Thoracic aorta (tissue), 2 donors: ENCODE measurements at places on chromosomes 6 and 20.

DNA sequence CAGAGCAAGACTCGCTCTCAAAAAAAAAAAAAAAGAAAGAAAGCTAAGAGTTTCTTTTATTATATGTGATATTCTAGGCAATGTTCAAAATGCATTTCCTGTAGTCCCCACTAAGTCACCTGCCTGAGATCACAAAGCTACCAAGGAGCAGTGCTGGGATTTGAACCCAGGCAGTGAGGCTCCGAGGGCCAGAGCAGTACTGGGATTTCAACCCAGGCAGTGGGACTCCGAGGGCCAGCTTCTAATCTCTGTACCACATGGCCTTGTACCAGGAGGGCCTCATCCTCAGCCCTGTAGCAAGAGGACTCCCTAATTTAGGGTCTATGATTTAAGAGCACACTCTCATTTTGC lies 39.7 kb downstream of the ZMYND8 start:
- no peak for DNase-seq

- no peak for DNase-seq
Measured at GRCh38 chr6:71396410-71396801, 107.8 kb downstream of the OGFRL1 start.

DNA sequence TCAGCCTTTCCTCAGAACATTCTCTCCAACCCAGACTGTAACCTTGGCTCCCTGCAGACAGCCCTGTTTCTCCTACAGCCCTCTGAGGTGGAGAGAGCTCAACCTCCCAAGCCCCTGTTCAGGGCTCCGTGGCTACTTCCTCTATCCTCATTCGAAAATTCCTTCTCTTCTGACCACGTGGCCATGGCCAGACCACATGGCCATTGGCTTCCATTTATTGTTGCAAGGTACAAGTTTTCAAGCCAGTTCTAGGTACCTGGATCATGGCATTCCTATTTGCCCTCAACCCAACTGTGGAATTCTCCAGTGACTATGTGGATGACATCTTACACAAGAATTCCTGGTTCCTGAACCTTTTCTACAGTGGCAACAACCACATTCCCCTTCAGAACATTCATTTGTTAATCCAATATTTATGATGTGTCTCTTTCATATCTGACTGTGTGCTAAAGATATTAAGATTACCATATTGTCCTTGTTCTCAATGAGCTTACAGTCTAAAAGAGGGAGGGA lies 161.9 kb downstream of the GMPR start:
- no peak for DNase-seq

GRCh38 chr20:50558483-50558925 lies 48.3 kb downstream of the PTPN1 start:
- DNase-seq: no peak

- DNase-seq: no peak
Measured at GRCh38 chr6:35552285-35552917, 39.7 kb upstream of the TULP1 start.

DNA sequence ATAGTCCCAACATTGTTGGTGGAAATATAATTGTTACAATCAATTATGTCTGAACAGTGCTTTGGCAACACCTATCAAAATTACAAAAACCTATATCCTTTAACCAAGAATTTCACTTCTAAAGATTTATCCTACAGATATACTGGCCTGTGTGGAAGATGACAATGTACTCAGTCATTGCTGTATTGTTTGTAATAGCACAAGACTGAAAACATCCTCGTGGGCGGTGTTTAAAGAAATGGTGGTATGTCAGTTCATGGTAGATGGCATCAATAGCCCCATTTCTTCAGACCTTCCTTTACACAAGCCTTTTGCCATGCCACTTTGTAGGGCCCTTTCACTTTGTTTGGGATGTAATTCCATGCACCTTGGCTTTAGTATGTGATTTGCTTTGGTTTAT lies 9.8 kb upstream of the TPBG start:
- no peak for DNase-seq

- DNase-seq: no peak
Measured at GRCh38 chr20:5885866-5886265, 64.5 kb downstream of the TRMT6 start.

GRCh38 chr6:19796452-19796851 lies 40.7 kb upstream of the ID4 start:
- no peak for DNase-seq

DNA sequence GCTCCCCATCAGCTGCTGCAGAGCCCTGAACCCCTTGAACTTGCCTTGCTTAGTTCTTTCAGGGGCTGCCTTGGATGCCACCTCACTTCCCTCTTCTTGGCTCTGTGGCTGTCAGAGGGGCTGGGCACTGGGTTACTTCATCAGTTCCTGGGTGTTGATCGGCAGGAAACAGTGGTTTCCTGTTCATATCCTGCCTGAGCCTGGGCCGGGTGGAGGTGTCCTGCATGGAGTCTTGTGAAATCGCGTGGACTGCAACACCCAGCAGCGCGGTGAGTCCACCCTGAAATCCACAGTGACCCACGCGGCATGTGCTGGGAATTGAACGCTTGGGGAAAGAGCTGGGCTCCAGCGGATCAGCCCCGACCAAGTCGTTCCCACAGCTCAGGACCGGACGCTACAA lies 97.5 kb downstream of the CDH26 start:
- no peak for DNase-seq

- DNase-seq: no peak
Measured at GRCh38 chr6:170271771-170272314, 19.0 kb downstream of the DLL1 start.

- peak; percentile 82 for DNase-seq
Measured at GRCh38 chr6:148746363-148747144, at the start of gene UST. Gene UST, plus strand, starts transcription at chr6:148747030. Its CDS starts 401 bp downstream, at chr6:148747431.

- DNase-seq: no peak
Measured at GRCh38 chr20:52035977-52036376, 155.6 kb downstream of the ZFP64 start.

DNA sequence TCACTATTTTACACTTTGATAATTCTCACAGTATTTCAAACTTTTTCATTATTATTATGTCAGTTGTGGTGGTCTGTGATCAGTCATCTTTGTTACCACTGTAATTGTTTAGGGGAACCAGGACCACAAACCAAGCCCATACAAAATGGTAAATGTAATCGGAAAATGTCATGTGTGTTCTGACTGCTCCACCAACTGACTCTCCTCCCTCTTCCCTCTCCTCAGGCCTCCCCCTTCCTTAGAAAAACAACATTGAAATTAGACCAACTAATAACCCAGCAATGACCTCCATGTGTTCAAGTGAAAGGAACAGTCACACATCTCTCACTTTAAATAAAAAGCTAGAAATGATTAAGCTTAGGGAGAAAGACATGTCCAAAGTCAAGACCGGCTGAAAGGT lies 63.8 kb downstream of the GMDS start:
- no peak for DNase-seq

- no peak for DNase-seq
Measured at GRCh38 chr6:75201021-75201420, 4.8 kb downstream of the COL12A1 start.

GRCh38 chr20:11845340-11845739 lies 72.4 kb upstream of the BTBD3 start:
- no peak for DNase-seq

GRCh38 chr6:156904176-156904967 lies 127.2 kb downstream of the ARID1B start:
- DNase-seq: no peak

- no peak for DNase-seq
Measured at GRCh38 chr6:45974596-45974995, 41.1 kb downstream of the CLIC5 start.

DNA sequence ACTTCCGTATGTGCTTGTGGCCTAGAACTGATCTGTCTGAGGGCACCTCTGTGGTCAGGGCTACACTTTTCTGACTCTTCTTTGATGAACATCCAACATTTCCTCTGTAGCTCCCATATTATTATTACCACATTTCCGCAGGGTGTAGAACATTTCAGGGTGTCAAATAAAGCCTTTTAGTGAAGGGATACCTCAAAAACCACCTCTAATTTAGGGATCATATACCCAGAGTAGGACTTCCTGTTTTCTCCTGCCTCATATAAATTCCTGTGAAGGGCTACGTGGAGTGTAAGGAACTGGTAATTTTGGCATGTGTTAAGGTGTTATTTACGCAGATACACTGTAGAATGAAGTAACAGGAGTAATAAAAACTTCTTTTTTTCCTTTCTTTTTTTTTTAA lies 5.5 kb upstream of the MUC22 start:
- no peak for DNase-seq

GRCh38 chr6:132043148-132043547 lies 92.0 kb upstream of the CCN2 start:
- no peak for DNase-seq

DNA sequence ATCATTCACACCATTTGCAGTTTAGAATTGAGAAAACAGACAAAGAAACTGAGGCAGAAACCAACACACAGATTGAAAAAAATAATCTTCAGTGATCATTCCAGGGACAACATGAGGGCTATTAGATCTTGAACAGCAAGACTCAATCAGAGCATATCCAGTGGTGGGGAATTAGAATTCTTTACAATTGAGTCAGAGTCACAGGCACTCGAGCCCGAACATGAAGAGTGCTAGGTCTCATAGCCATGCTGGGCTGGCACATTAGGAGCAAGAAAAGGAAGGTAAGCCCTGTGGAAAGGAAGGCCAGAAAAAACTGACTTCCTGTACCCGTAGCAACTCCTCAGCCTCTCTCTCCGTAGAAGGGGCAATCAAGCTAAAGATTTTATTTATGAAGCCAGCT lies 419.9 kb downstream of the HAO1 start:
- no peak for DNase-seq

- DNase-seq: no peak
Measured at GRCh38 chr20:24989162-24989561, 3.4 kb downstream of the APMAP start.

GRCh38 chr6:158149641-158150040 lies 18.4 kb downstream of the SERAC1 start:
- no peak for DNase-seq

- DNase-seq: no peak
Measured at GRCh38 chr6:27078734-27079357, 168.7 kb upstream of the PRSS16 start.

GRCh38 chr6:10403385-10404106 lies 11.3 kb downstream of the TFAP2A start:
- DNase-seq: no peak

- DNase-seq: no peak
Measured at GRCh38 chr6:45626087-45626891, 248.6 kb upstream of the SUPT3H start.

- no peak for DNase-seq
Measured at GRCh38 chr6:21109391-21110178, 484.0 kb upstream of the SOX4 start.

DNA sequence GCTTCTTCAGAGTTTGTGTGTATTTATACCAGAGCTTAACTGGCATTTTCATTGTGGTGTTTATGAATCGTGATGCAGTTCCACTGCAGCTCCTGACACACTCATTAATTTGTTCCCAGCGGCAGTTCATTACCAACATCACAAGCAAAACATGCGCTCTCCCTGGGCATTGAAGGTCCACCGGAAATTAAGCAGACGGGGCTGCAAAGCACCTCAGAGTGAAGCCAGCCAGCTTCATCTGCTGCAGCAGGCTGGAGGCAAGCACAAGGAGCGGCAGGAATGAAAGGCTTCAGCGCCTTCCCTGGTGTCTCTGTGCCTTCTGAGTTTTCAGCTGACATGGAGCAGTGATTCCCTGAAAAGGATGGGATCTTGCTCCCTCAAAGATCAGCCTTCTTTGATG lies 246.0 kb upstream of the SPTLC3 start:
- no peak for DNase-seq

- DNase-seq: no peak
Measured at GRCh38 chr20:10236540-10237533, 18.2 kb downstream of the SNAP25 start.

DNA sequence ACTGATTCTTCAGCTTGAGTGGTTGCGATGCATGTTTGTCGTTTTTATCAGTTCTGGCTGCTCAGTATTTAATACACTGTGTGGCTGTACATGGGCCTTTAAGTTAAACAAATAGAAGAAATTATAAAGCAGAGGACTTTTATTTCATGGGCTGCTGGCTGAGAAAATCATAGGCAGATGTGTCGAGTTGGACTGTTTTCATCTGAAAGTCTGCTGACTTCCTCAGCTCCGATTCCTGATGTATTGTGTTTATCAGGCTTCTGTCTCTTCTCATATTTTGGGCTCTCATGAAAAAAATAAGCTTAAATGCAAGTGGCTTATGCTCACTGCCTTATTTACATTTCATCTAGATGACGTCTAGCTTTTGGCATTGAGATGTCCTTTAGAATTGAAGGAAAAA lies 129.5 kb upstream of the GGTLC1 start:
- DNase-seq: no peak

GRCh38 chr6:1391800-1392309 lies 2.5 kb downstream of the FOXF2 start:
- no peak for DNase-seq

DNA sequence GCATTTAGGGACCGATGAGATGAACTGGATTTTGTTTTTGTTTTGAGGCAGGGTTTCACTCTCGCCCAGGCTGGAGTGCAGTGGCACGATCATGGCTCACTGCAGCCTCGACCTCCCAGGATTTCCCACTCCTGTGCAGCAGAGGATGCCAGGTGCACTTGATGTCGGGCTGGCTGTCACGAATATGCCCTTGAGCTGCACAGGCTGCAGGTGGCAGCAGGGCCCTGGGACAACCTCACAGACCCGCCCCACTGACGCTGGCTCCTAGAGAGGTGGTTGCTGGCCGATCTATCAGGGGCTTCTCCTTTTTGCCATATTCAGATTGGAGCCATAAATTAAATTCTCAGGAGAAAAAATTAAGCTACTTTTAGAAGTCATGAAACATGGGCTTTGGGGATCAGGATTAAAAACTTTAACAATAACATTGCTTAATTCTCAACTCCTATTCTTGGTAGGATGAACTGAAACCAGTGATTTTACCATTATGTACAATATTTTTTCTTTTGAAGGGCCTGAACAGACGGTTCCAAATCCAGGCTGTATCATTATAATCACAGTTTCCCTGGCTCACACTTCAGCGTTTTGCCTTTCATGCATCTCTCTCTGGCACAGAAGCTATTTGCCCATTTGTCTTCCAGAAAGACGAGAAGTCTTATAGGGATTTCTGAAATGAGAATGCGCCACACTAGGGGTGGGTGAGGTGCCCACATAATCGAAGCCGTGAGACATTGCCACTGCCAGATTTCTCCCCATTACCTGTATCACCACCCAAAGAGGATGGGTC lies 32.4 kb downstream of the NQO2 start:
- no peak for DNase-seq

DNA sequence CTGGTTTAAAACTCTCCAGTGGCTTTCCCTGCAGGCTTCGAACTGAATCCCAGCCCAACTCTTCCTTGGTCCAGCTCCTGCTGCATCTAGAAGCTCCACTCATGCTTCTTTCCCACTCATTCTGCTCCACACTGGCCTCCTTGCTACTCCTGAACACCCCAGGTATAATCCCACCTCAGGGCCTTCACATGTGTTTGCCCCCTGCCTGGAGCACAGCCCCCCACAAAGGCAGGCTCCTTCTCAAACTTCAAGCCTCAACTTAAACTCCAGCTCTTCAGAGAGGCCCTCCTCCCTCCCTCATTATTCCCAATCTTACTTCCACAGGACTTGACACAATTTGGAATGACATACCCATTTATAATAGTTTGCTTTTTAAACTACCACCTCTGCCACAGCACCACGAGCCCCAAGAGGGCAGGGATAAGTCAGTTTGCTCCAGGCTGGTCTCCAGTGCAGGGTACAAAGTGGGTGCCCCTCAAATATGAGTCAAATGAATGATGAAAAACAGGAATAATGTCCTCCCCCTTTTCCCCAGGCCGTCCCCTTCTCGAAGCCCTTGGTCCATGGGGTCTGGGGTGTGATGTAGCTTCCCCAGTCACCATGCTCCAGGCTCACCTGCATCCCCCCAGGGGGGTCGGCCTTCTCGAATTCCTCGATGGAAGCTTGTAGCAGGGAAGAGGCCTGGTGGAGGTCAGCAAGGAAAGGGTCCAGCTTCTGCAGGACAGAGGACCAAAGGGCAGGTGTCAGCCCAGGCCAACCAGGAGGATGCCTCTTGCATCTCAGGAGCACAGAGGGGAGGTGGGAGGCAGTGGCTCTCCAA lies 37.4 kb downstream of the KIAA1755 start:
- DNase-seq: no peak
